ENCODE measurements at places on chromosomes 6 and 20.

DNA sequence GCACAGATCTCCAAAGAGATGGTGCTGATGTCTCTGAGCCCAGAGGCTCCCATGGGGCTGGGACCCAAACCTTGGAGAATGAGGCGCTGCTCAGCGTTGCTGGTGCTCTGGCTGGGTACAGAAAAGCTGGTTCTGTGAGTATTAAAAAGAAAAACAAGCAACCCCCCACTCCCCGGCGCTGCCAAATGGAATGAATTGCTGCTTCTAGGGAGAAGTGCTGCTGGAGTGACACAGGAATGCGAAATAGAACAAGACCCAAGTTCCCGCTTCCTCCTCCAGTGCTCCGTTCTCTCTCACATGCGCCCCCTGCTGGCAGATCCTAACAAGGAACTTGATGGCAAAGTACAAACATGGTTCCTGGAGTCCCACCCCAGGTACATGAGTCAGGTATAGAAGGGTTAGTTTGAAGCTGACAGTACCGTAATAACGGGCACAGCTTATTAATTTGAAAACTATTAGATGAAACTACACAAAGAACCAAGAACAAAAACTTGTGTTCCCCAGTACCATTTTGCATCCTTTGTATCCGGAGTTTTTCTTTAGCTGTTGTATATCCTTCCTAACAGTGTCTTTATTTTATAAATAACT is 2.1 kb upstream of the DDX27 start:
- peak; percentile 90 for DNase-seq

DNA sequence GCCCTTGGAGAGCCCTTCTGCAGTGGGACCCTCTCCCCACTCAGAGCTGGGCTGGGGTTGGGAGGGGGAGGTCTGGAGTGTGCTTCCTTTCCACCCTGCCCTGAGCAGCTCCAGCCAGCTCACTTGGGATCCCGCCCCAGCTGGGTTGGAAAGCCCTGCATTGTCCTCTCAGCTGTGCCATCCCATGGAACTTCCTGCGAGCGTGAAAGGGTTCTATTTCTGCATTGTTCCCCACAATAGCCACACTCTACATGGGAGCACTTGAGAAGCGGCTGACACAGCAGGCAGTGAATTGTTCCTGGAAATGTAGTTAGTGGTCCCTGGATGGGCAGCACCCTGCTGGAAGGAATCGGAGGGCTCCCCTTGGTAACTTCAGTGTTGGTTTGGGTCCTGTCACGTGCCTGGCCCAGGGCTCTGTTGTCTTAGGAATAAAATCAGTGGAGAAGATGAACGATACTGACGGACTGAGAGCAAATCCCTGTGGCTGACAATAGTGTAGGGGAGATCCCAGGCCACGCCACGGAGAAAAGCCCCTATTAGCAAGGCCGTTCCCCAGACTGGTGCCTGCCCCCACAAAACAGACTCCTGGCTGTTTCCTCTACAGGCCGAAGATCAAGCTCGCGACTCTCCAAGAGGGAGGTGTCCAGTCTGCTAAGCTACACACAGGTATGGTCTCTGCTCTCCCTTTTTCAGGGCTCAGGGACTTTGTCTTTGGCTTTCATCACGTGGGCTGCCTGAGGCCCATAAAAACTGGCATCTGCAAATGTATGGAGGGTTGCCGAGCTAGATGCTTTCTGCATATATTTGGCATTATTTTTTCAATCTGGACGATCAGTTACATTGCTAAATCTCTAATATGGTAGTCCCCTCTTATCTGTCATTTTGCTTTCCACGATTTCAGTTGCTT is 18.8 kb downstream of the DNMT3B start:
- DNase-seq: peak; percentile 74

GRCh38 chr6:149476789-149477455 is 7.9 kb downstream of the ZC3H12D start:
- no peak for DNase-seq

DNA sequence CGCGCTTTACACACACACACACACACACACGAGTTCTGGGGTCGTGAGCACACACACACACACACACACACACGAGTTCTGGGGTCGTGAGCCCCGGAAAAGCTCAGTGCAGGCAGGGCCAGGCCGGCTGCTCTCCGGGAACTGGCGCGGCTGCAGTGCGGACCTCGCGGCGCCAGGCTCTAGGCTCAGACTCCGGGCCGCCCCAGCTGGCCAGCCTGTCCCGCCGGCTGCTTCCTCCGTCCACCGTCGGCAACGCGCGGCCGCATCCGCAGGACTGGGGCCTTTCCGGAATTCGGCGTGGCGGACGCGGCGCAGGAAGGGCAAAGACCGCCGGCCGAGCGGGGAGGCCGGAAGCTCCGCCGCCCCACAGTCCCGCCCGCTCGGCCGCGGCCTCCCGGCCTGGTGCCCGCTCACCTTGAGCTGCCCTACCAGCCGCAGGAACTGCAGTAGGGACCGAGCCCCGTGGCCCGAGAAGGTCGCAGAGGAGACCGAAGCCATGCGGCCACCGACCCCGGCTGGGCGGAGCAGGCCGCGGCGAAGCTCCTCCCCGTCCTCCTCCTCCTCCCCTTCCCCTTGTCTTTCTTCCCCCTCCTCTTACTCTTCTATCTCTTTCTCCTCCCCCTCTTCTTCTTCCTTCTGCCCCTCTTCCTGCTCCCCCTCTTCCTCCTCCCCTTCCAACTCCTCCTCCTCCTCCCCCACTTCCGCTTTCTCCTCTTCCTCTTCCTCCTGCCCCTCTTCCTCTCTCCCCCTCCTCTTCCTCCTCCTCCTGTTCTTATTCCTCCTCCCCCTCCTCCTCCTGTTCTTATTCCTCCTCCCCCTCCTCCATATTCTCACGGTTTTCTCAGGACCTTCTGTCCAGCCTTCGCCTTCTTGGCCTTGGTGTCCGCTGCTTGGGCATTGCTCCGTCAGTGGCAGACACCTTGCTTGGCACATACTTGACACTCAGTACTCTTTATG is at the start of gene HDDC2:
Gene HDDC2, minus strand, starts transcription at position 533 of the 957 bp plus-strand sequence. Its CDS starts 35 bp downstream, at position 498.
- DNase-seq: peak; percentile 49

GRCh38 chr6:17583811-17584210 is 16.3 kb upstream of the FAM8A1 start:
- peak; percentile 38 for DNase-seq

DNA sequence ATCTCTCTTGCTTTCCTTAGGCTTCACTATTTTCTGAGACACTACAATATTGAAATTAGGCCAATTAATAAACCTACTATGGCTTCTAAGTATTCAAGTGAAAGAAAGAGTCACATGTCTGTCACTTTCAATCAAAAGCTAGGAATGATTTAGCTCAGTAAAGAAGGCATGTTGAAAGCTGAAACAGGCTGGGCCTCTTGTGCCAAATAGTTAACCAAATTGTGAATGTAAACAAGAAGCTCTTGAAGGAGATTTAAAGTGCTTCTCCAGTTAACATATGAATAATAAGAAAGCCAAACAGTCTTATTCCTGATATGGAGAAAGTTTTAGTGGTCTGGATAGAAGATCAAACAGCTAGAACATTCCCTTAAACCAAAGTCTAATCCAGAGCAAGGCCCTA is 236.3 kb downstream of the OTOR start:
- no peak for DNase-seq

- no peak for DNase-seq
Measured at GRCh38 chr6:2132416-2132815, 113.0 kb downstream of the GMDS start.

- no peak for DNase-seq
Measured at GRCh38 chr6:72703093-72703492, 81.2 kb downstream of the KCNQ5 start.

GRCh38 chr6:70221025-70221714 is 81.7 kb downstream of the COL9A1 start:
- peak; percentile 39 for DNase-seq

DNA sequence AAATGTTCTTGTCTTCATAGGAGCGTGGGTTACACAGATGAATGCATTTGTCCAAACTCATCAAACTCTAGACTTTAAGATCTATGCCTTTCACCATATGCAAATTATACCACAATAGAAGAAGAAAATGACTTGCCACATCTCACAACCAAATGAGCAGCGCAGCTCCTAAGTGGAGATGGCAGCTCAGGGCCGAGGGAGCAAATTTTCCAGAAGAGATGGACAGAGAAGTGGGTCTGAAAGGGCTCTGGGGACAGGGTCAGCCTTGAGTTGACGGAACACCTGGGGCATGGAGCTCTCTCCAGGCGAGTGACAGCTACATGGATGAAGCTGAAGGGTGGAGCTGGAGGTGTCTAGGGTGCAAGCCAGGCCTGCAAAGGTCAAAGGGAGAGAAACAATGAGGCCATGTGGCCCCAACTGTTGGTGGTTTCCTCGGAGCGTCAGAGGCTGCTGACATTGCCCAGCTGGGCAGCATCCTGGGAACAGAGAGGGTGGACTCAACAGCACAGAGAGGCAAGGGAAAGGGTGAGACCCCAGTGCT is 228.3 kb downstream of the NRN1 start:
- DNase-seq: no peak

DNA sequence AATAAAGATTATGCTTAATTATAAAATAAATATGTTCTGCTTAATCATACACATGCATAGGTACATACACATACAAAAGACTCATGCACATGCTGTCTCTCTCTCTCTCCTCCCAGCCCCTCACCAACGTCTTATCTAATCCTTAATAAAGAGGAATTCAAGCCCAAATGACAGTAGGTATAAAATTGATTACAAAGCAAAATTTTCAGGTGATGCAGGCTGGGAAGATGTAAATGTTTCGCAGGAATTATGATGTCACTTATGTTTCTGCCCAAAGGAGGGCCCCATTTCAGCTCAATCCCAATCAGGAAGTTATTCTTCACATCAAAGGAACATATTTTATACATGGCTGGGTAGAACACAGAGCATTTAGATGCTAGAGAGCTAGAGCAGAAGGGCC is 284.6 kb upstream of the ID4 start:
- no peak for DNase-seq

- no peak for DNase-seq
Measured at GRCh38 chr6:11027565-11028110, 16.5 kb downstream of the ELOVL2 start.

DNA sequence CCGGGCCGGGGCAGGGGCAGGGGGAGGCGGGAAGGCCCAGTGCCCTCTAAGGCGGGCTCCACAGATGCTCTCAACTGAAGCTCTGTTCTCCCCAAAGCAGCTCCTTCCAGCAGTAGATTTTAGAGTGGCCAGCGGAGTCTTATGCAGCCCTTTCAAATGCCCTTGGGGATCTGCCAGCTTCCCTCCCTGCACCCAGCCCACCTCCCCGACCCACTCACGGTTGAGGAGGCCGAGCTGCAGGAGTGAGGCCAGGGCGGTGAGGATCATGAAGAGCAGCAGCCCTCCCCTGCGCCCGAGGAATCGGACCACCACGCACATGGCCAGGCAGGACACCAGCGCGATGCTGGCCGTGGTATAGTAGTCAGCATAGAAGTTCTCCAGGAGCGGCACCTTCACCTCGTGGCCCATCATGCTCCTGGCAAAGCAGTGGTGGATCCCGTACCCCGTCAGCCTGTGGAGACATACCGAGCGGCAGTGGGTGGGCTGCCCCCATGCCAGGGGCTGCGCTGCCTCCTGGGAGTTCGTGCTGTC is 28.0 kb downstream of the PSMG4 start:
- no peak for DNase-seq

- no peak for DNase-seq
Measured at GRCh38 chr6:22214314-22214713, 82.5 kb downstream of the PRL start.

GRCh38 chr6:108687921-108688320 is 127.2 kb downstream of the FOXO3 start:
- DNase-seq: no peak

DNA sequence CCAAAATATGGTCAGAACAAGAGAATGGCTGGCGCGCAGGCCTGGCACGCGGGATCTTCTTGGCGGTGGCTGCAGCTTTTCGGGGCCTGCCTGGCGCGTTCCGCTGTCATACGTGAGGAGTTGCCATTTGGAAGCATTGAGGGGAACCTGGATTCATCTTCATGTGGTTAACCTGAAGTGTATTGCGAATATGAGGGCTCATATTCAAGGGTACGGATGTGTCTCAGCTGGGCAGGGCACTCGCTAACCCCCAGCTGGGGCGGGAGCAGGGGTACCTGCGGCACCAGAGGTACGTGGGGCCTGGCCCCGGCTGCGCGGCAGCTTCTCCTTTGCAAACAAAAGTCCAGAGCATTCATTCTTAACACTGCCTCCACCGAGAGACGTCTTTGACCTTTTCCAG is 605.6 kb downstream of the QKI start:
- DNase-seq: no peak

- no peak for DNase-seq
Measured at GRCh38 chr6:51396583-51396982, 577.9 kb downstream of the TFAP2B start.

DNA sequence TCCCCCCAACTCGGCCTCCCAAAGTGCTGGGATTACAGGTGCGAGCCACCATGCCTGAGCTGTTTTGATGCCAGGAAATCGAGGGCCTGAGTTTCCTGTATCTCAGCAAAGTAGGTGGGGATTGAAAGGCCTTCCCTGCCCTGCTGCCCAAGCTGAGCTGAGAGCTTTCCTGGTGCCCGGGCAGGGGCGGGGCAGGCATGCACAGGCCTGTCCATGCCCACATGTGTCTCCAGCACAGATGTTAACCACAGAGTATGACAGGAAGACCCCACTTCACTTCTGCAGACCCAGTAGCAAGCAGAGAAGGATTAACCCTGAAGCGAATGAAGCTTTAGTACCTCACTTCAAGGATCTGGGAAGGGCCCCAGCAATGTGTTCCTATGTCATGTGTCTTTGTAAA is 66.0 kb downstream of the GPR6 start:
- no peak for DNase-seq

DNA sequence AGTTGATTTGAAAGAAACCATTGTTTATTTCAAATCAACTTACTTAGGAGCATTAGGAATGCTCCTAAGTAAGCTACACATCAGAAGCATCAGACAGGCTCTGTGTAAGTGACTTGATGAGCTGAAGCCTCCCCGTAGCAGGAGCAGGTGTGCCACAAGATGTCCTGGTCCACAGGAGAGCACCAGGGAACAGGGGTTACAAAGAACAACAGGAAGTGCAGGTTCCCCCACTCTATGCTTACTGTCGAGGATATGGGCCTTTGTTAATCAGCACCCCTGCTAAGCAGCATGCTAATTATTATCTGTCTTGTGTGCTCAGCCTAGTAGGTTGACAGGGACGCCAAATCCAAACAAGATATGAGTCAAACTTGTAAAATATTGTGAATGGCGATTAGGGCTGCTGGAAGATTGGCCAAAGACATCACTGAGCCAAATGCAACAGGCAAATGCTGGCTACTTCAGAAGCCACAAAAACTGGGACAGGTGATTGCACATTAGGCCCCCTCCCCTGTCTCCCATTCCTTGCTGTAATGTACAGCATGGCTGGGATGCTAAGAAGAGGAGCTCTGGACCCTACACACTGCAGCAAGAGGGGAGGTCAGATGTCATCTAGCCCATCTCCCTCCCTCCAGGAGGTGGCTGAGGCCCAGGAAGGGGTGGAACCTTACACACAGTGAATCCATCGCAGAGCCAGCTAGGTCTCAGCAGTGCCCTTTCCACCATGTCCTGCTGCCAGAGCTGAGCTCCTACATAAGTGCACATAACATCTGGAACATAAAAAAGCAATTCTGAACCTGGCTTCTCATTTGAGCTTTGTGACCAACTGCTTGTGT is 939 bp downstream of the TGM3 start:
- DNase-seq: no peak

- DNase-seq: no peak
Measured at GRCh38 chr6:113888956-113889630, 31.9 kb downstream of the MARCKS start.

GRCh38 chr20:58267389-58268215 is 39.1 kb upstream of the ANKRD60 start:
- no peak for DNase-seq

Measured in NCI-H2081 (cell line).